ENCODE measurements at places on chromosomes 5 and 9.

DNA sequence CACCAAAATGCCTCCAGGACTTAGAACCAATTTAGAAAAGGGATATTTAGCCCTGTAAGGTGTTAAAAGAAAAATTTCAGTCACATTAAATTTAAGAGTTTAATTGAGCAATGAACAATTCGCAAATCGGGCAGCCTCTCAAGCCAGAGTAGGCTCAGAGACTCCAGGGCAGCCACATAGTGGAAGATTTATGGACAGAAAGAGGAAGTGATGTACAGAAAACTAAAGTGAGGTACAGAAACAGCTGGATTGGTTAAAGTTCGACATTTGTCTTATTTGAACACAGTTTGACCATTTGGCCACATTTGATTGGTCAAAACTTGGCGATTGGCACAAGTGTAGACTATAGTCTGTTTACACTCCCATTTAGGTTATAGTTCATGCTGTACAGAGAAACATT lies 525.9 kb upstream of the ZNF608 start:
- H3K36me3 ChIP-seq: no peaks in the 10 kb centered on the region
- H3K4me3 ChIP-seq: no peak overlapping the region
- no peak for DNase-seq
- H3K27me3 ChIP-seq: no peaks in the 10 kb centered on the region
- peaks cover 12% of the 10 kb centered on the region for H3K4me1 ChIP-seq

DNA sequence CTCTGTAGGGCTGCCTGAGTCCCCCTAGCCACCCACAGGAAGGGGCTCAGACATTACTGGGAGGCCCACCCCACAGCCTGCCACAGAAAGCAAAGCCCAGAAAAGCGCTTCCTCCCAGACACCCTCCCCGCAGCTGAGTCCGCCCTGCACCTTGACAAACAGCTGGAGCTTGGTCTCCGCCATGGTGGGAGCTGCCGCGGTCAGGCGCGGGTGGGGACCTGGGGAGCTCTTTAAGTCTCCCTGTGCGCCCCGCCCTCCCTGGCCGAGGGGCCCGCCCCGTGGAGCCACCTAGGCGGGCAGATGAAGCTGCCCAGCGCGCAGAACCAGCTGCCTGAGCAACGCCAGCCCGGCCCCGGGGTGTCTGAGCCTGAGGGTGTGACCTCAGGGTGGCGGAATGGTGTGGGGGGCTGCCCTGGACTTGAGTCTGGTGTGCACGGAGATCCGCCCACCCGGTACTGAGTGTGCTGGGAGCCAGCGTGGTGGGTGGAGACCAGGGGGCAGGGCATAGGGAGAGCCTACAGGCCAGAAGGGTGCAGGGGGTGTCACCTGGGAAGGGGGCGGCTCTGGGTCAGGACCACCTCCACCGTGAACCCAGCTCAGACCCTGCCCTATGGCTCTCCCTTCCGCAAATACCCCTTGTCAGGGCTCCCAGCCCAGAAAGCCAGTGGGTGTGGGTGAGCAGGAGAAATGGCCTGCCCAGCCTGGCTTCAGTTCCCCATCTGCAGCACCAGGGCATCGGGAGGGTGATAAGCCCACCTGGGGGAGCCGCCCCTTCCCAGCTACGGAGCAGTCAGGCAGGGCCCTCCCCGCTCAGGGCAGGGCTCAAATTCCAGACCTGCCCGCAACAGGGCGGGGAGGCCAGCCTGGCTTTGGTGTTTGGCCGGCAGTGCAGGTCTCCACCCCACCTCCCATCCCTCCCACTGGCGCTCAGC lies at the start of gene CLIC3:
Gene CLIC3, minus strand, starts transcription at position 208 of the 932 bp plus-strand sequence. Its CDS starts 25 bp downstream, at position 183.
- no peaks in the 10 kb centered on the region for H3K36me3 ChIP-seq
- H3K4me3 ChIP-seq: peak within 1 kb of the TSS; percentile 17
- H3K27ac ChIP-seq: peak within 1 kb of the TSS; percentile 44
- H3K4me1 ChIP-seq: peaks cover 14% of the 10 kb centered on the region

GRCh38 chr5:113201715-113202114 lies 225.1 kb downstream of the DCP2 start:
- H3K4me1 ChIP-seq: no peaks in the 10 kb centered on the region
- no peak for DNase-seq
- H3K4me3 ChIP-seq: no peak overlapping the region
- no peaks in the 10 kb centered on the region for H3K36me3 ChIP-seq

DNA sequence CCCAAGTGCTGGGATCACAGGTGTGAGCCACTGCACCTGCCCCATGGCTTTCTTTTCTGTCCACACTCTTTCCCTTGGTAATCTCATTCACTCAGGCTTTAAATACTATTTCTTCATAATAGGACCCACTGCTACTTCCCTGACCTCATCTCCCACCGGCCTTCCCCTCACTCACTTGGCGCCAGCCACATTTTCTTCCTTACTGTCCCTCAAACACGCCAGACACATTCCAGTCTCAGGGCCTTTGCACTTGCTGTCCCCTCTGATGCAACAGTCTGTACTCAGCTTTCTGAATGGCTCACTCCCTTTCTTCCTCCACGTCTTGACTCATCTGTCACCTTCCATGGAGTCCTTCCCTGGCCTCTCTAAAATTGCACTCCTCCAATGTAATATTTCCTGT lies 111.1 kb upstream of the MVB12B start:
- DNase-seq: no peak
- no peak overlapping the region for H3K4me3 ChIP-seq
- no peaks in the 10 kb centered on the region for H3K27me3 ChIP-seq
- H3K36me3 ChIP-seq: no peaks in the 10 kb centered on the region

GRCh38 chr5:115465431-115465830 lies 79.1 kb downstream of the FEM1C start:
- no peaks in the 10 kb centered on the region for H3K36me3 ChIP-seq
- no peaks in the 10 kb centered on the region for H3K4me1 ChIP-seq
- no peak overlapping the region for H3K27ac ChIP-seq

All from Panc1 (cell line).